ENCODE measurements at places on chromosomes 16 and 17. TPM values are rescaled to one million over a fixed set of nuclear protein-coding genes. Genes with fewer than 3 reads are reported as not detected.

RNF135 gene
- 66.6 TPM for polyA plus RNA-seq

CHST5 gene
- polyA plus RNA-seq, result not detected

DNA sequence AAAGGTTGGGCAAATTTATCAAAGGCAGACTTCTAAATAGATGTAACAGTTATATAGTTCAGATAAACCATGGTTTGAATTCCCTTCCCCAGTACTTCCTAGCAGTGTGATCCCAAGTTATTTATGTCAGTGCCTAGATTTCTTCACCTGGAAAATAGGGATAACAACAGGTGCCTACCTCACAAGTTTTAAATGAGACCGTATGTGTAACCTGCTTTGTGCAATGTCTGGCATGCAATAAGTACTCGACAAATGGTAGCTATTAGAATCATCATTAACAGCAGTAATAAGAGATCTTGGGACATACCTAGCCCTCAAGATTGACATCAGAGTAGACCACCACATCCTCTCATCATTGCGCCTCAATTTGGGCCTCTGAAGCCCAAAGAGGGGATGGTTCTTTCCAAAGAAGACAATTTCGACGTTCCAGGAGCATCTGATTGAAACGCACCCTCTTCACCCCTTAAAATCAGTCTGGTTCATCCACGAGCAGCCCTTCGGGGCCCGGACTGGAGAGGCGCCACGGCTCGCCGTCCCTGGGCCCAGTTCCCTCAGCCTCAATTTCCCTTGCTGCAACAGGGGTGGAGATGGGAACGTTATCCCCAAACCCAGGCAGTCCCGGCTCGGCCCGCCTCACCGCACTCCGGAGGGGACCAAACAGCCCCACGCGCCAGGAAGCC lies 541 bp downstream of the ACACA start:
- peaks cover 7% of the 10 kb centered on the region for H3K36me3 ChIP-seq
- H3K4me3 ChIP-seq, result peak overlapping the region; percentile 61
- DNase-seq, result no peak
- peak overlapping the region; percentile 78 for H3K27ac ChIP-seq

DNA sequence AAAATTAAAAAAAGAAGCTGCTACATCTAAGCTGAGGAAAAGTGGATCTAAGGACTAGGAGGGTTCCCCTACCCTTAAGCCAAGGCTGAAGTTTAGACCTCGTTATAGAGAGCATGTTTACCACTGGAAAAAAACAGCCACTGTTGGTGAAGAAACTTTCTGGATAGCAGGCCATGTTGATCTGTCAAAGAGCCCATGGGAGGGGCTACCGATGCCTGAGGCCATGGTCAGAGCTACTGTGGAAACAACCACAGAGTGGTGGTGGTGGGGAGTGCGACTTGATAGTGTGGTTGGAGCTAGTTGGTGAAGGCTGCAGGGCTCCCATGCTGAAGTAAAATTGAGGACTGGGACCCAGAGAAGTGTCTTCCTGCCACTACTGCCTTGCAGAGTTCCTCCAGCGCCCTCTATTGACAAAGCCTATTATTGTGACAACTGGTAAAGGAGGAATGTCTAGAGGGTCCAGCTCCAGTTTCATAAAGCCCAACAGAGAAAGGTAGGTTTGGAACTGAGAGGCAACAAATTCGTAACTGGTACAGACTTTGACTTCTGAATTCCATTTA lies 12.7 kb upstream of the FAM20A start:
- no peaks in the 10 kb centered on the region for H3K4me1 ChIP-seq
- no peak overlapping the region for H3K27ac ChIP-seq
- DNase-seq, result peak; percentile 38

Data from CD14-positive monocyte (primary cell).